ENCODE measurements at places on chromosomes 7 and 10.

GRCh38 chr7:101174322-101174854 lies 5.7 kb downstream of the NAT16 start:
- no peak for DNase-seq

DNA sequence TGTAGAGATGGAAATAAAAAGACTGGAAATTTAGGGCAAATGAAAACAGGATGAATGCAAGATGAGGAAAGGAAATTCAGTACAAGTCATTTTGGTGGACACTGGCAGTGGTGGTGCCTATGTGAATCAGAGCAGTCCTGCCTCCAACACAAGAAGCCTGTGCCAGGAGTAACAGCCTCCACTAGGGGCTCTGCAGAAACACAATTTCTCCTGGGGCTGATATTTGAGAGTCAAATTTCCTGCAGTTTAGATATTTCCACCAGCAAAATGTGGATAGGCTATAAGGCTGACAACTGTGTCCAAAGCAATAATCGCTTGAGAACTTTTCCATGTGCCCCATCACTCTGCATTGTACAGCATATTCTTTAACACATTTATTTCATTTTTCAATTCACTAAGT lies 4.7 kb upstream of the PLXDC2 start:
- DNase-seq: no peak

- no peak for DNase-seq
Observed at GRCh38 chr7:144859739-144860138, 23.9 kb upstream of the TPK1 start.

DNA sequence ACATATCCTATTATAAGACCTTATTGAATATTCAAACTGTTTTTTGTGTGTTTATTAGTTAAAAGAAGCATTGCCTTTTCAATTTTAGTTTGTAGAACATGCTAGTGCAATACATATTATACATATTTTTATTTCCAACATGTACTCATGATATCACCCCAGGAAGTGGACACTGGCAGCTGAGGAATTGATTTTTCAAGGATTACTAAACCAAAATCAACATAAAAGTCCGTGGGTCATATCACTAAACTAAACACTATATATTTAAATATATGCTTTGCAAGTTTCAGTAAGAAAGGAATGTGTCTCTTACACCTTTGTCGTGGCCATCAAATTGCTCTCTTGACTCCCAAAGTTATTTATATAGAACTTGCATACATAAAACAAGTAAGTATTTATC lies 185.2 kb downstream of the AGMO start:
- no peak for DNase-seq

GRCh38 chr10:51642581-51642980 lies 56.8 kb downstream of the CSTF2T start:
- no peak for DNase-seq

GRCh38 chr10:127257395-127257794 lies 61.0 kb upstream of the INSYN2A start:
- DNase-seq: no peak

- DNase-seq: peak; percentile 39
Observed at GRCh38 chr7:105015390-105015965, 1.5 kb downstream of the KMT2E start.

DNA sequence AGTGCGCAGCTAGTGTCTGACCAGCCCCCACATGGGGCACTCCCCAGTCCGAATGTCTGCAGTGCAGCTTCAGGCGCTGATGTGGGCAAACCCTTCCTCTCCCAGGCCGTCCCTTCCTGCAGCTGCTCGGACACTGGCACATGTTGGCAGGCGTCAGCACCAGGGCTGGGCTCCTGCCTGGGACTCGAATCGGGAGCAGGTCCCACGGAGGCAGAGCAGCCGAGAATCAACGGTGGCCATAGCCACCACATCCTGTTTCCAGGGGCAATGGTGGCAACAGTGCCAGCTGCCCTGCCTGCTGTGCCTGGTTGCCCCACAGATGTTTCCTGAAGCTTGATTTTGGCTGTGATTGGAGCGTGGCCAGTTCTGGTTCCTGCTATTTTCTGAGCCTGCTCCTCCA lies 65.8 kb downstream of the MGMT start:
- DNase-seq: no peak

GRCh38 chr10:73848821-73849489 lies 25.4 kb downstream of the CAMK2G start:
- peak; percentile 94 for DNase-seq

- no peak for DNase-seq
Observed at GRCh38 chr10:24568042-24568441, 155.6 kb downstream of the ARHGAP21 start.

DNA sequence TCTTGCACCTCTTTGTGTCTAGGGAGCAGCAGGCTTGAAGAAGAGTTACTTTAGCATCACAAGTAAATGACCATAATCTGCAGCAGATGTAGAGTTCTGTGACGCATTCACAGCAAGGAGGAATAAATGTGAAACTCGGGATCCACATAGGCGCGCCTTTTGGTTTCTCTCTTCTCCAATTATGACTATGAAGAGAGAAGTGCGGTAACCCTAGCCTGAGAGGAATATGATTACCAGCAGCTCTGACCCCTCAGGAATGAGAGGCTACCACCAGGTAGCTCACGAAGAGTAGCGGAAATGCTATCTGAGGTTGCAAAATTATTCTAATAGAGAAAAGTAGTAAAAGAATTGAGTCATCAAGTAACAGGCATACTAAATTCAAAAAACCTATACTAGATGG lies 25.2 kb upstream of the DMTF1 start:
- DNase-seq: peak; percentile 12

GRCh38 chr7:80047856-80048459 lies 86.7 kb upstream of the GNAI1 start:
- DNase-seq: no peak

DNA sequence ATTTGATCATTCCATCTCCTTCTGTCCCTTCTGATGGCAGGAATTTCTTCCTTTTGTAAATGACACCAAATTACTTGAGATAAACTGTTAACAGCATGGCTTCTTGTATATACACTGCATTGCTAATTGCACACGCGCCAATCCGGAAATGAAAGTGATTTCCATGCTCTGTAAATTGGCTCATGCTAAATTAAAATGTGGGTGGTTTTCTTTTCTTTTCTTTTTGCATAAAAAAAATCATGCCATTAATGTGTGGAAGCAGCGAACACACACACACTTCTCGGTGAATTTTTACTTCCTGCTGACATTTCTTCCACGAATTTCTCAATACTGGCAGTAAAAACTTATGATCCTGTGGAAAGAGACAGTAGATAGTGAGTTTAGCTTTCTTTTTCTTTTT lies 123.1 kb upstream of the CCDC6 start:
- no peak for DNase-seq

GRCh38 chr10:114539623-114540022 lies 118.5 kb downstream of the ABLIM1 start:
- no peak for DNase-seq

DNA sequence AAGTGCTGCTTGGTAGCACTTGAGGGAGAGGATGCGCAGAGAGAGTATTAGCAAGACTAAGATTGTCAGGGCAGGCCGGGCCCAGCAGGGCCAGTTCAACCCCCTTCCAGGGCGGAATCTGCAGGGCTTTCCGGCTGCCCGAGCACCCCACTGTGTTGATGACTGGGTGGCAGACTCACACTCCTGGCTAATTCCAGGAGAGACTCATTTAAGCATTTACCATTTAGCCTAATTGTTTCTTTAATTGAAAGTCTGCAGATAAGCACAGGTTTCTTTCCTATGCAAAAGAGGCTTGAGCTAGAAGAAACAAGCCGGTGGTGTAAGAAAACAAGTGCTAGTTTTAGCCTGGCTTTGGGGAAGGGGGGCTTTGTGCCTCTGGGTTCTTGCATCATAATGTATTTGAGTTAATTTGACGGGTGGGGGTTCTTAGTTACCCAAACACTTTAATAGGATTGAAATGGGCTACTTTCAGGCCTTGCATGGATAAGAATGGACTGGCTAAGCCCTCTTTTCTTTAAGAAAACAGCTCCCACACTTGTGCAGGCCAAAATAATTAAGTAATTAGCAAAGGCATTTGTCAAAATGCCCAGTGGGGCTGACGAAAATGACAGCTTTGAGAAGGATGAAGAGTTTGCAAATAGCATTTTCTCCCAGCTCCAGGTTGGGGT lies 201.3 kb downstream of the MYOF start:
- DNase-seq: no peak

- no peak for DNase-seq
Observed at GRCh38 chr7:108103558-108104298, 26.4 kb downstream of the LAMB4 start.

GRCh38 chr7:117688126-117688525 lies 185.1 kb downstream of the CTTNBP2 start:
- no peak for DNase-seq

DNA sequence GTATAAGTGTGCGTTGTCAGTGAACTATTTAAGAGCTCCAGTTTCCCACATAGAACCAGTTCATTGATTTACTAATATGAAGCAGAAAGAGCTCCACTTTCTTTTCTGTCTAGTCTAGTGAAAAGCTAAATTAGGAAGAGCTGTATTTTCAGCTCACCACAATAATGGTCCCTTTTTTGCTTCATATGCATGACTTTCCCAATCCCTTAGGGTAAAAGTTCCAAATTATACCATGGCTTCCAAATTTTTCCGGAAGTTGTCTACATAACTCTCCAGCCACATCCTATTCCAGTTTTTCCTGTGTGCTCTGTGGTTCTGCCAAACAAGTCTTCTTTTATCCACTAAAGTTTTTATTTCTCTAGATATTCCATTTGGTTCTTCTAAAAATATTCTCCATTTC lies 685.2 kb downstream of the REEP3 start:
- no peak for DNase-seq

- DNase-seq: no peak
Observed at GRCh38 chr7:70638158-70639107, 493.5 kb upstream of the GALNT17 start.

- no peak for DNase-seq
Observed at GRCh38 chr10:125773687-125774543, 1.7 kb downstream of the MMP21 start.

DNA sequence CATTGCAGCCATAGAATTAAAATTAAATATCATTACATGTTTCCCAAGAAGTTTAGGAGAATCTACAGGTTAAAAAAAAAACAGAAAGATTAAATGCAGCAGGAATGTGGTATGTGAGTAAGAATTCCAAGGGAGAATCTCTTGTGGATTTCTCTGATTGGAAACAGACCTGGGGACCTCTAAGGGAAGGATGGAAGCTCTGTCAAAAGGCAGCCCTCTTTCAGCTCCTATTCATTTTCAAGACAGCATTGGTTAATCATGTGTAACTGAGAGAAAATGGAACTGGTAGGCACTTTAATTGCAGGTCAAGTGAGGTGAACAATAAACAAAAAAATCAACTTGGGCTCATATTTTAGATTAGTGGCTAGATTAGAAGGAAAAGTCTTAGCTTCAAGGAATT lies 81.4 kb upstream of the MTPN start:
- no peak for DNase-seq

GRCh38 chr10:124324451-124324850 lies 94.3 kb downstream of the OAT start:
- DNase-seq: no peak

DNA sequence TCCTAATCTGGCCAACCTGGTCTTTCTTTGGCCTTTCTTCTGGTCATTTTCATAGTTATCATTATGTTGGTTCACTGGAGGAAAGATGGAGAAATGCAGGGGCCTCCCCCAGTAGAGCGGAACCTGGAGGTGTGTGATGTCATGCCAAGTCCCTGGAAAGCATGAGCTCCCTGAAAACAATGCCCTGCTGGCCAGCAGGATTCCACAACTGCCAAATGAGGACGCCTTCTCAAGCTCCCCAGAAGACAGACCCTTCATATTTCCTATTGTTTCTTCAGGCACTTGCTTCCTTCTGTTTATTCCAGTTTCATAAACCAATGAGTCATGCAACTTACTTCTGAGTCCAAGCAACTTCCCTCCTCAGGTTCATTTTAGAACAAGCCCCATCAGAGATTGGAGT lies 339.0 kb downstream of the GATA3 start:
- no peak for DNase-seq

DNA sequence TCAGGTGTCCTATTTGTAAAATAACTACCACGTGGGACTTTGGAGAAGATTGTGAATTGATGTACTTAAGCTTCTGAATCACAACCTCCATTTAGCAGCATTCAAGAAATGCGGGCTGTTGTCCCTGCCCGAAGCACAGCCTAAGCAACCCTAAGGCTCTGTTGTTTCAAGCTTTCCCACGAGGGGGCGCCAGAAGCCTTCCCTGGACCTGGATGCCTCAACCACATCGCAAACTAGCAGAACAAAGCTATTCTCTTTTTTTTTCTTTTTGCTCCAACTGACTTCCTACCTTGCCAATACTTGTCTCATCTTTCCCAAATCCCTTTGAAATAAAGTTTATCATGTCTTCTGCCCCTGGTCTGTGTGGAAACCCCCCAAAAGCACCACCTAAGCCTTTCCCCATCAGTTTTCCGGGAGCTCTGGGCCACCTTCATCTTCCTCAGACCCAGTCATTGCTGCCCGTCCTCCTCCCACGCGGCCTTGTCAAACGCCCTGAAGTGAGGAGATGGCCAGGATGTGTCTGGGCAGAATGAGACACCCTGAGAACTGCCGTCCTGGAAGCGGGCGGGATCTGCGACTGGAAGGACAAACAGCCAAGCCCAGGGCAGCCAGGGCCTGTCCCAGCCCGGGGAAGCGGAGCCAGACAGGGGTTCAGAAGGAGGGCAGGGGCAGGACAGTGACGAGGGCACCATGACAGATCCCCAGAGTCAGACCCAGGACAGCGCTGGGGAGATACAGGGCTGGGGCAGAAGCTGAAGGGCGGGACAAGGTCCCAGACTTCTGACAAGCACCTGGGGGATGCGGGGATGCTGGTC lies 112.7 kb downstream of the SLIT1 start:
- peak; percentile 83 for DNase-seq

DNA sequence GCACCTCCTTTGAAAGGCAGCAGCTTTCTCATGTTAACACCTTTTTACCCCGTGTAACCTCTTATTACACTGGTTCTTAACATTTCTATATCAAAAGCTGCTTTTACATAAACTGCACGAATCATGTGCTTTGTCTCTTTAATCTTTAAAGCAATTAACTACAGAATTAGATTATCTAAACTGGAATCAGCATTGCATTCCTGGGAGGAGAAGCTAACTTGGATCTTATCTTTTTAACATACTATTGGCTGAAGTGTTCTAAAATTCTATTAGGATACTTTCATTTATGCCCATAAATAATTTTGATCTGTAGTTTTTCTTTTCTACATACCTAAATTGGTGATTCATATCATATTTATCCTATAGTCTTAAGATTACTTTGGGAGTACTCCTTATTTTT lies 428.4 kb upstream of the IGFBP3 start:
- no peak for DNase-seq

GRCh38 chr7:137882806-137883205 lies 36.0 kb upstream of the DGKI start:
- no peak for DNase-seq

DNA sequence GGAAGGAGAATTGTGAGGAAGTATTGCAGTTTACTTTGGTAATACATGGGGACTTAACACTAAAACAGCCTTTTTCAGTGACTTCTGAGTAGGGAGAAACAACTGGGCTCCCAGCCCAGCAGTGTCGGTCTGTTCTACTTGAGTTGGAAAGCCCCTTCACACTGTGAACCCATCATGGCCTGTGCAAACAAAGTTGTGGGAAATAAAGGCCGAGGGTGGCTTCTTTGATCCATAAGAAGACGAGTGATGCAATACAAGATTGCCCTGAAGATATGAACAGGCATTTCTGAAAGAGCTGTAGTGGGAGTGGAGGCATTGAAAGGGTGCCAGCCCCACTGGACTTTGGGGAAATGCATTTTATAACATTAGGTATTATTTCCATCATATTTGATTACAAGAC lies 28.3 kb downstream of the C10orf120 start:
- DNase-seq: no peak

GRCh38 chr10:131282961-131283360 lies 28.6 kb downstream of the TCERG1L start:
- no peak for DNase-seq

All from activated CD4-positive, alpha-beta T cell treated with anti-CD3 and anti-CD28 coated beads, Interleukin-2, amount 50 U/mL, for 16 hours (primary cell).